SJCRH30 (cell line): ENCODE measurements at places on chromosomes 4 and X.
A peak's percentile ranks its signal among the peaks of the same experiment; 100 is the strongest.

DNA sequence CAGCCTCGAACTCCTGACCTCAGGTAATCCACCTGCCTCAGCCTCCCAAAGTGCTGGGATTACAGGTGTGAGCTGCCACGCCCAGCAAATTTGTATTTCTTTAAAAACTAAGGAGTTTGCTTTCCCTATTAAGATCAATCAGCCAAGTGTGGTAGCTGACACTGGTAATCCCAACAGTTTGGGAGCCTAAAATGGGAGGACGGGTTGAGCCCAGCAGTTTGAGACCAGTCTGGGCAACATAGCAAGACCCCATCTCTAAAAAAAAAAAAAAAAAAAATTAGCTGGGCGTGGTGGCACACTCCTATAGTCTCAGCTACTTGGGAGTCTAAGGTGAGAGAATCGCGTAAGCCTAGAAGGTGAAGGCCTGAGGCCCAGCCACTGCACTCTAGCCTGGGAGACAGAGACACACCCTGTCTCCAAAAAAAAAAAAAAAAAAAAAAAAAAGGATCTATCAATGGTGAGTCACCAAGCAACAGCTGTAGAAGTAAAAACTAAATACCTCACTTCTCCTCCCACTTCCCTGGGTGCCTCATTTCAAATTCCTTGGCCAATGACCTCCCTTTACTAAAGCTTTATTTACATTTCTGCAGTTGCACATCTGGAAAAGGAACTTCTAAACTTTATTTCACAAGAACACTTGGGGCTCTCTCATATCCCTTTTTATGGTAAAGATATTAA is 54.5 kb downstream of the LDB2 start:
- no peak for DNase-seq

GRCh38 chr4:140367738-140368137 is 5.7 kb upstream of the SCOC start:
- no peak for DNase-seq

- DNase-seq: no peak
Measured at GRCh38 chr4:164383358-164384220, 370.3 kb upstream of the SMIM31 start.

DNA sequence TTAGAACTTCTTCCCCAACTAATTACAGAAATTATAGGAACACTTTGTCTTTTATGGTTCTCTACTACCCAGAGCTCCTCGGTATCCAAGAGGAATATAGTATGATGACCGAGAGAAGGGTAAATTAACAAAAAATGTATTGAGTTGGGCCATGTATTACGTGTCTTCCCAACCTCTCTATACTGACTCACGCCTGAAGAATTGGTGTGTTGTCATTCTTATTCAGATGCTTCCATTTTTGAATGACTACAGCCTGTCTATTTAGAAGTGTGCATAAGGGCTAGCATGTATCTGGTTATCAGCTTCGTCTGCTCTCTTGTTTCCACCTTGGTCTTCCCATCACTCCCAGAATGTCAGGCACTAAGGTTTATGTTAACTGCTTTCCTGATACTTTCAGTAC is 24.5 kb upstream of the SCD5 start:
- DNase-seq: no peak

DNA sequence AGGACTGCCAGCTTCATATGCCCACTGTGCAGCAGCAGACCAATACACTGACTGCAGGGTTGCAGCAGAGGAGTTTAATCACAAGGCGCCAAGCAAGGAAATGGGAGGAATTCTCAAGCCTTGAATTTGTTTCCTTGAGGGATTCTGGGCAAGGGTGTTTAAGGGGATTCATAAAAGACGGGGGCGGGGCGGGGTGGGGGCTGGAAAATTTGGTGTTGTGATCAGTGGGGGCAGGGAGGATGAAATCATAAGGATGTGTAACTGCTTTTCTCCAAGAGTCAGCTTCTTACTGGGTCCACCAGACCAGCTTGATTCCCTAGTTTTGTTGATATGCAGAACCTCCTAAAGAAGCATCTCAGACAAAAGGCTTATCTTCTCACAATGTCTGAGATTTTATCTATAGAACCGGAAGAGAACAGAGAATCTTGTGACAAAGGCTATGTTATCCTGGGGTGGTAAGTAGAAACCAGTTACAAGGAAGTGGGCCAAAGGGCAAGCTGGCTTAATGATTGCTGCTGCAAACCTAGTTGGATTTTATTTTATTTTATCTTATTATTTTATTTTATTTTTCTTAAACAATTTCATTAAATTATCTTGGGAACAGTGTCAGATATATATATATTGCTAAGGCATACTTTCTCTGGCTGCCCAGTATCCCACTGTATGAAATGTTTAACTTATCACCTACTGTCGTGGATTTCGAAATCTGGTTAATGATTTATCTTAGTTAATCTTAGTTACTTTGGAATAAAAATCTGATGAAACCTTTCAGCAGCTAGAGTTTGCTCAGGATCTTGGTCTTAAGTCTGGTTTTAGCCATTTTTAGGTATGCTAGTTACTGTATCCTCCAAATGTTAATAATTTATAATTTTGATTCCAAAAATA is 276.4 kb downstream of the RPA4 start:
- no peak for DNase-seq

GRCh38 chr4:33061727-33062126 is 2341.6 kb downstream of the PCDH7 start:
- no peak for DNase-seq

- DNase-seq: no peak
Measured at GRCh38 chrX:150540965-150541364, 27.5 kb upstream of the MTM1 start.

GRCh38 chrX:129529685-129530281 is 6.5 kb upstream of the SMARCA1 start:
- peak; percentile 31 for DNase-seq

GRCh38 chrX:71099736-71100135 is 4.1 kb downstream of the FOXO4 start:
- no peak for DNase-seq

GRCh38 chrX:58025979-58026378 is 115.7 kb upstream of the ZXDA start:
- peak; percentile 13 for DNase-seq

GRCh38 chrX:134396174-134396573 is 63.8 kb upstream of the HPRT1 start:
- no peak for DNase-seq

DNA sequence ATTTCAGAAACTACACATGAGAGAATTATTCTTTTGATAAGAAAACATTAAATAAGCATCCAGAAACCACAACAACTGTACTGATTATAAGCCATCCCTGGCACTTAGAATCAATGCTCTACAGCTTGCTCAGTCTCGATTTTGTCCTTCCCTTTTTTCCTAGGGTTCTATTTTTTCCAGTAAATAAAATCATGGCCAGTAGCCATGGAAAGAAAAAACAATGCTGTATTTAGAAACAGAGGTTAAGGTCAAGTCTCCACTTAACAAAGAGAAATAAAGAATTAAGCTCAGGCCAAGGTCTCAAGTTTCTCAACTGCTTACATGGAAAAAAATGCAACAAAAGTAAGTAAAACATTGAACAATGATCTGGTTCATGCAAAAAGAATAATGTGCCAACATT is 38.7 kb upstream of the GRID2 start:
- no peak for DNase-seq

DNA sequence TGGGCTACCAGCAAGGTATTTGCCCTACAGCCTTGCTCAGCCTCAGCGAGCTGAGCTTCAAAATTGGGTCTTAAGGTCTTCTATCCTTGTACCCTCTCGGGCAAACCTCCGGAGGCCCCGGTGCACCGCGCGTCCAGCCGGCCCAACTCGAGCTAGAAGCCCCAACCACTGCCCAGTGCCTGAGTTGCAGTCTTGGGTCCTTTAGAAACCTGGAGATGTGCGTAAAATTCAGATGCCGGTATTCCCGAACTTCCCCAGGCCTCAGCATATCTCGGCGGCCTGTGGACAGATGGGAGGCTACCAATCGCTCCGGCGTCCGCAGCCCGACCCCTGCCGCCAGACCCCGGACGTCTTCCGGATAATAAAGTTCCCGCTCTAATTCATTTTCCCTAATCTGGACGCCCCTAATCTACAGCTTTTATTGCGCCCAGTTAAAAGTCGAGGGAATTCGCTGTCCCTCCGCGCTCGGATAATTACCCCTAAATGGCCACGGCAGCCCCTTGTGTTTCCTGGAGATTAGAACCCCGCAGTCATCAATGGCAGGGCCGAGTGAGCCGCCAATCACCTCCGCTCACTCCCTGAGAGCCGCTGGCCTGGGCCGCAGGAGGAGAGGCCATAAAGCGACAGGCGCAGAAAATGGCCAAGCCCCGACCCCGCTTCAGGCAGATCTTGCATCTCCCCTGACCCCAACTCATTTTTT is 1.5 kb upstream of the MSX1 start:
- DNase-seq: no peak

GRCh38 chr4:13238936-13239335 is 245.2 kb downstream of the RAB28 start:
- peak; percentile 5 for DNase-seq

DNA sequence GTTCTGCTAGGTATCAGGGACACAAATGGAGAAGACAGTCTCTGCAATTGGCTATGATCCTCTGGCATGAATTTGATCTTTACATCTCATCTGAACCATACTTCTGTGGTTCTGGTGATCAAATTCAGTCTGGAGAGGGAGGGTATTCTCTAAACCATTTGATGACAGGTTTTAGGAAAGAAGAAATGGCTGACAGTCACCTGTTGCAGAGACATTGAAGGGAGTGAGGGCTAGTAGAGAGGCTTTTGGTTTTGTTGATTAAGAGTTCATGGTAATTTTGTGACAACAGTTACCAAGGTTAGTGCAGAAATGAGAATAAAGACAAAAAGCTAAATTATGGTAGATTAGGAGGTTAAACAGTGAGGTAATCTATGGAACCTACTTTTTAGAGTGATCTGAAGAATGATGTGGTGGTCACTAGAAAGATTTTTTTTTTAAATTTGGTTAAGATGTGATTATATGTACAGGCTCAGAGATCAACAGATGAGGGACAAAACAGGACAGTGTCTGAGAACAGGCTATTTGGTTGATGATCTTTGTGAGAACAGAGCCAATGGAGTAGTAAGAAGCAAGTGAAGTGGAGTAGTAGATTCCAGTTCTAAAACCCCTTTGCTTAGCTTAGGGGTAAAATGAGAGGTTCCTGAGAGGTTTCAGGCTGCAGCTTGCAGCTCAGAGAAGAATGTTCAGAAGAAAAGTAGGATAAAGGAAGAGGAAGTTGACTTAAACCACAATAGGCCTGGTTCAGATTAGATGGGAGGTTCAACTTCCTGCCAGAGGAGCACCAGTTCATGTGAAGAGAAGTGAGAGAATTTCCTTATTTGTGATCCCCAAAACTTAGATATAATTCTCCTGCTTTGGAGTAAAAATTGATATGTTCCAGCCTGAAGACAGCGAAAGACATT is 34.7 kb downstream of the VSIG4 start:
- DNase-seq: no peak

DNA sequence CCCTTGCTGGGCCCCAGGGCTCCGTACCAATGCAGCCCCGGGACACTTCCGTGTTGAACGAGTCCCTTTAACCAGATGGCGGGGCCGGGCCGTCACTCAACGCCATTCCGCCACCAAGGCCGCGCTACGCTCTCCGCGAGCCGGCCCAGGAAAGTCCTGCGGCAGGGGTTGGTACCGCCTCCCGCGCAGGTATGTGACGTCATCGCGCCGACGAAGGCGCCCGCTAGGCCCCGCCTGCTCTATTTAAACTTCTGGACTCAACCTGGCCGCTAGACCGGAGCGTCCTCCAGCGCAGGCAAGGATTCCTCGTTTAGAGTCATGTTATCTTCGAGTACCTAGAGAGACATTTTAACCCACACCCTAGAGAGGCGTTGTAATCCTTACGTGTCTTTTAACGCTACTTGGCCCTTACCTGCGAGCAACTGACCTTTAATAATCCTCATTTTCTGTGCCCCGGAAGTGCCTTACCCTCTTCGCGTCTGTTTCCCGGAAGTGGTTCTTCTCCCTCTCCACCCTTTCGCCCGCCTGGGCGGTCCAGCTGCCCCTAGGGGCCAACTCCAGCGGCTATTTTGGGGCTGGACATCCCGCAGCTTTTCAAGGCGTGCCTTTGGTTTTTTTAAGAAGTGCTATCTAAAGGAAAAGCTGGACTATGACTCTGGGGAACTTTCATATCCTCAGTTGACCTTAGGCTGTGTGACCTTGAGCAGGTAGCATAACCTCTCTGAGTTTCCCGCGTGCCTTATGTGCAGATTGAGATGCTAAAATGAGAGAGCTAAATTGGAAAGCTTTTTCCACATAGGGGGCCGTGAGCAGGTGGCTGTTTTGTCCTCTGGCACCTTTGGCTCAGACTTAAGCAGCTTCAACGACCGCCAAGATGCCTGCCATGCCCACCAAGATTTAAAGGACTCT is at the start of gene PNPLA4:
PNPLA4 (minus strand) TSS at position 155 of the 909 bp plus-strand sequence. CDS start 1,294 bp downstream, outside the sequence.
- DNase-seq: no peak

DNA sequence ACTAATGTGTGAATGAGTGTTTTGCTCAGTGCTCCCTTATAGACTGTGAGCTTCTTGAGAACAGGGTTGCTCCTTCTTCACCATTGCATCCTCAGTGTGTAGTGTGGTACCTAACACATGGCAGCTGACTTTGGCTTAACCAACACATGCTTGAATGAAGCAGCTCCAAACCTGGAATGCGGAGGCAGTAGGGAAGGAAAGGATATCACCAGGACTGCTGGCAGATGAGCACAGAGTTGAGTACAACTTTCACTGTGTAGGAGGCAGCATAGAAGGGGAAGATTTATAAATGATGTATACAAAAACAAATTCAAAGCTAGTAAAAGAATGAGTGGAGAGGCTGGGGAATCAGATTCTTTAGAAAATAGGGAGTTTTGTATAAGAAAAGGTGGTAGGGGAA is 174.3 kb downstream of the SLIT2 start:
- DNase-seq: no peak

GRCh38 chr4:144820728-144821085 is 174.8 kb downstream of the HHIP start:
- DNase-seq: no peak

- DNase-seq: no peak
Measured at GRCh38 chr4:176735300-176735699, 57.4 kb downstream of the VEGFC start.

- DNase-seq: peak; percentile 7
Measured at GRCh38 chrX:136130931-136131833, 16.2 kb upstream of the FHL1 start.

DNA sequence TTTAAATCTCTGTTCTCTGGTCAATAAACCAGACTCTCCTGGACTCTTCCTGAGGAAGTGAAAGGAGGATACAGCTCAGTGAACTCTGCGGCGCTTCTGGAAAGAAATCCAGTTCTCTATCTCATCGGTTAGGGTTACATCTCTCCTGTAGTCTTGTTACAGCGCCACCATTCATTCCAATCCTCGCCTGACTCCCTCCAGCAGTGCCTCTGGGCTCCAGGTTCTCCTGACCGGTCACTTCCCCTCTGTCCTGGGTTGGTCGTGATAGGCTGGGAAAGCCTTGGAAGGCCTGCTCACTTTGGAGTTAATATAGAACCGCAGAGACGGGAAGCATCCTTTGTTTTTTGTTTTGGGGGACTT is 97.0 kb upstream of the STOX2 start:
- DNase-seq: no peak

DNA sequence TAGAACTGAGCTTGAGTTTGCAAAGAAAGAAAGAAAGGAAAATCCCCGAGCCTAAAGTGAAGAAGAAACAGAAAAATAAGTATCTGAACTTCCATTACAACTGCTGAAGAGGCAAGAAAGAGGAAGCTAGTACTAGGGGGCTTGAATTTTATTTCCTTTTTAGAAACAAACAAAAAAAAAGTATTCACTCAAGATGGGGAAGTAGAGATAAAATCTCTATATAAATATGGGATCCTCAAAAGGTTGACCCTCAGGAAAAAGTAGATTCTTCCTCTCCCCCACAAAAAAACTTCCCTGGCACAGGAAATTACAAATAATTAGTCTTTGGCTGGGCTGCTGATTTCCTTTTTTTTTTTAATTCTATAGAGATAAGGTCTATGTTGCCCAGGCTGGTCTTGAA is 16.0 kb downstream of the LRBA start:
- DNase-seq: no peak

- no peak for DNase-seq
Measured at GRCh38 chr4:128832243-128832625, 22.7 kb downstream of the JADE1 start.
